ENCODE measurements at places on chromosomes 16 and 17.

DNA sequence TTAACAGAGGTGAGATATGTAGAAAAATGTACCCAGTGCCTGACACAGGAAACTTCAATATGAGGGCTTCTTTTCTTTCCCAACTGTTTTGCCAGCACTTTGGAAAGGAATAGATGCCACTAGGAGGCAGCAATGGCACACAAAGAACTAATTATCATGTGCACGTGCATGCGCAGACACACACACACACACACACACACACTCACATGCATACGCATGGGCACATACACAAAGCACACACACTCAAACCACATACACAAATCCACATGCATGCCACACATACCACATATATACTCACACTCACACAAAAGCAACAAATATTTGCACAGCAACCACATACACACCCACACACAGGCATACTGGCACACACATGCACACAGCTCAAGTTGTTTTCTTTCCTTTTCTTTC, 8.8 kb upstream of the CEP112 start:
- peak; percentile 73 for DNase-seq

DNA sequence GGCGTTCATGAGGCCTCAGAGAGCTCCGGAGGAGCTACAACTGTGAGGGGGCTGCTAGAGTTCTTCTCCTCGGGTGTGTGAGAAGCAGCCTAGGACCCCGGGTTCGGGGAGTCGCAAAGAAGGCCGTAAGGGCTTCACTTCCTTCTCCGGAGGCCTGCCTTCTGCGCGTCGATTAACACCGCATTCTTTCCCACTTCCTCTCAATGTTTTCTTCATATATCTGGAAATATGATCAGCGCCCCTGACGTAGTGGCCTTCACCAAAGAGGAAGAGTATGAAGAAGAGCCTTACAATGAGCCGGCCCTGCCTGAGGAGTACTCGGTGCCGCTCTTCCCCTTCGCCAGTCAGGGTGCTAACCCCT, 449 bp downstream of the SMCR8 start:
- DNase-seq = peak; percentile 58

DNA sequence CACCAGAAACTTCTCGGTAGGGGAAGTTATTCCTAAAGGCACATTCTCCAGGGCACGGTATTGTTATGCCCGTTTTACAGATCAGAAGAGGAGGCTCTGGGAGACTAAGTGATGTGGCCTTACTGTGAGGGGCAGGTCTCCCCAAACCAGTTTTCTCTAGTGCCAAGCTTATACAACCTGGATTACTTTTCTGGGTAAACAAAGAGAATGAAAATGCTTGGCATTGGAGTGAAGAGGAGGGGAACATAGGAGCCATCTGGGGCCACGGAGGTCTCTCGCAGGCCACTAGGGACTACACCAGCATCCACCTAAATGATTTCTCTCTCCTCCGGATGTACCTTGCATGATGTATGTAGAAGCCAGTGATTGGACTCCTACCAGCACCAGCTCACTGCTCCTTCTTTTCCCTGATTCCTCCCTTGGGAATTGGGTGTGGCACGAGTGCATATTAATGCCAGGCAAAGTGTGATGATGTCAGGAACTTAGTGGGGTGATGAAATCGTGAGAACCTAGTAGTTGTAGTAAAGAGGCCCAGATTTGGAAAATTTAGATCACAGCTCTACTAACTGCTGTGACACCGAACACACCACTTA, 674 bp downstream of the TOM1L1 start:
- no peak for DNase-seq

- no peak for DNase-seq
Observed at GRCh38 chr17:17691468-17692263, 10.4 kb downstream of the RAI1 start.

DNA sequence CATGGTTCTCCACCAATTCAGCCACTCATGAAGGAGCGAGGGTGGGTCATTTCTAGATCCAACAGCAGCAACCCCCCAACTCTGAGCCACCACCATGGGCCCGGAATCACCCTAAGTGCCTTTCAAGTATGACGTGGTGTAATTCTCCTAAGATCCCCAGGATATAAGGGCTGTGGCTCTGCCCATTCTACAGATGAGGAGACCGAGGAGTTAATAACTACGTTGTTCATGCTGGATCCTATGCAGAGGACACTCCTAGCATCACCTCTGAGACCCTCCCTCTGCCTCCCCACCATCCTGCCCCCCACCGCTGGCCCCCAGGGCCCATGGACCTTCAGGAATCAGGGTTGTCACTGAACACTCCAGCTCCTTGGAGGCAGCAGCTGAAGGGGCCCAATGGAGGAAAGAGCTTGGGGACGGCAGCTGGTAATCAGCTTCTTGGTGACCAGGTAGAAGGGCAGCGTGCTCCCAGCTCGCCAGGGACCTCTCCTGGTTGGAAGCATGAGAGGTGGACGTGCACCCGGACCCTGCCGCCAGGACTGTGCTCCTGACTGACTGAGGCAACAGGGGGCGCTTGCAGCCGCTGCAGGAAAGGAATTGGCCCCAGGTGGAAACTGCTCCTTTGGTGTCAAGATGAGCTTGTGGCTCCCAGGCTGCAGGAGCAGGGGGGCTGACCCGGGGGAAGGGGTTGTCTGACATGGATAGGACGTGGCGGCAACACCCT, 28.2 kb upstream of the CACNG1 start:
- no peak for DNase-seq

All from CD4-positive, alpha-beta T cell treated with Interleukin-21 for 1 hour (primary cell).